Progenitor cell of endocrine pancreas (in vitro differentiated cells): ENCODE measurements at places on chromosomes 4 and X. TPM values are rescaled to one million over a fixed set of nuclear protein-coding genes. Genes with fewer than 3 reads are reported as not detected.

YY2 gene
- total RNA-seq: 2.2 and 2.3 TPM in 2 replicates

NLGN4X gene
- total RNA-seq: 43.4 and 45.0 TPM in 2 replicates

CT55 gene
- total RNA-seq: 0.40 TPM in 1 of 2 replicates, not detected in the other

MGST2 gene
- 62.5 and 66.1 TPM in 2 replicates for total RNA-seq

DNA sequence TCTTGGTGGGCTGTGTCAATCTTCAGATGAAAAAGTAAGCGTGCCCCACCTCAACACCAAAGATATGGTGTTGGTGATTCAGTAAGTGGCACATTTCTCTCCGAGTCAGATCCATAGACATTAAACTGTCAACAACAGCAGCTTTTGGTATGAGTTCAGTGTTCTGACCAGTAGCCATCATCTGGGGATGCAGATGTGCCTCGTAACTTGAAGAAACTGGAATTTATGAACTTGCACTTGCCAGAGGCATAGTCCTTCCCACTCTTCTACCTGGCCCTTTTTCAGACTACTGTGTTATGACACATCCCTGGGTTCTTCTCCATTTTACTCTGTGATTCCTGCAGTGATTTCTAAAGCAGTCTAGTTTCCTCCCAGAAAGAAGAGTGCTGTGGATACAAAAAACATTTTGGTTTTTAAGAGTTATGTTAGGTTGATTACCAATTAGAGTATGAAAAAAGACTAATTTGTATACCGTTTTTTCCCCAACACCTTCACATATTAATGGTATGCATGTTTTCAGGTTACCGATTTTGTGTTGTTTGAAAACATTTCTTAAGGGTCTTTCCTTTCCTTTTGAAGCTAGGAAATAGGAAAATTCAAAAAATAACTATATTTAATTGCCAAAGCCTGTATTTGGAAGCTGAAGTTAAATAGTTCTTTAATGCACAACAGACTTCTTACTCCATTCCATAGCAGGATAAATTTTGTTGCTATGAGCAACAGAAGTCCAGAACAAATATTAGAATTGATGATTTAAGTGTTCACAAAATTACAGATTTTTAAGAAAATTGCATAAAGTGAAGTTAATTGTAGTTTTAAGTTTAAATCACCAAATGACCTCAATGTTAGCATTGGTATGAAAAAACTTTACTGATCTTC lies 39.3 kb downstream of the NUDT6 start:
- DNase-seq: no peak

DNA sequence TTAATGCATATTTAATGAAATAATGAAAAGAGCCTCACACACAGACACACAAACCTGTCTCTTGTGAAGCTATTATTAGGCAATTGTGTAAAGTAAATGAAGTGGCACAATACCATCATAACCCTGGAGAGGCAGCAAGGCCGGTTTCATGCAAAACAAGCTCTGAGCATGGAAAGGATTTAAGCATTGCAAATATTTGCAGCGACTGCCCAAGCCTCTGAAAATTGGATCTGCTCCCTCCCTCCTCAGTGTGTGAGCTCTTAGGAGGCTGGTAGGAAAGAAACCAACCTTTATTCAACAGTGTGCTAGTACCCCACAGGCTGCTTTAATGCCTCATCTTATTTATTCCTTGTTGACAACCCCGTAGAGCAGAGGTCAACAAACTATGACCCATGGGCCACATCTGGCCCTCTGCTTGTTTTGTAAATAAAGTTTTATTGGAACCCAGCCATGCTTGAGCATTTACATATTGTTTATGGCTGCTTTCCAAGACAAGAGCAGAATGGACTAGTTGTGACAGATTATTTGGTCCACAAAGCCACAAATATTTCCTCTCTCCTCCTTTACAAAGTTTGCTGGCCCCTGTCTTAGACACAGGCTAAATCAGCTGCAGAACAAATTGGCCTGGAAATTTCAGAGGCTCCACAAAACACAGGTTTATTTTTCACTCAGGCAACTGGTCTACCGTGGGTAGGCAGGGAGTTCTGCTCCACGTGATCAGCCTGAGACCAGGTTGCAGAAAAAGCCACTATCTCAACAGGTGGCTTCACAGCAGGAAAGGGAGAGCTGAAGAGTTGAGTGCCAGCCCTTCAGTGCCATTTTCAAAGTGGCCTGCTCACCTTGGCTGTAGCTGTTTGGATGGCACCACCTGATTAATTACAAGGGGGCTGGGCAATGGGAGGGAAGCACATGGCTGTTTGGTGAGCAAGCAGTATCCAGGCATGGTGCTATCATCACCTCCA lies 16.8 kb downstream of the RS1 start:
- no peak for DNase-seq

- no peak for DNase-seq
Measured at GRCh38 chr4:176367771-176368465, 48.2 kb downstream of the SPCS3 start.

DNA sequence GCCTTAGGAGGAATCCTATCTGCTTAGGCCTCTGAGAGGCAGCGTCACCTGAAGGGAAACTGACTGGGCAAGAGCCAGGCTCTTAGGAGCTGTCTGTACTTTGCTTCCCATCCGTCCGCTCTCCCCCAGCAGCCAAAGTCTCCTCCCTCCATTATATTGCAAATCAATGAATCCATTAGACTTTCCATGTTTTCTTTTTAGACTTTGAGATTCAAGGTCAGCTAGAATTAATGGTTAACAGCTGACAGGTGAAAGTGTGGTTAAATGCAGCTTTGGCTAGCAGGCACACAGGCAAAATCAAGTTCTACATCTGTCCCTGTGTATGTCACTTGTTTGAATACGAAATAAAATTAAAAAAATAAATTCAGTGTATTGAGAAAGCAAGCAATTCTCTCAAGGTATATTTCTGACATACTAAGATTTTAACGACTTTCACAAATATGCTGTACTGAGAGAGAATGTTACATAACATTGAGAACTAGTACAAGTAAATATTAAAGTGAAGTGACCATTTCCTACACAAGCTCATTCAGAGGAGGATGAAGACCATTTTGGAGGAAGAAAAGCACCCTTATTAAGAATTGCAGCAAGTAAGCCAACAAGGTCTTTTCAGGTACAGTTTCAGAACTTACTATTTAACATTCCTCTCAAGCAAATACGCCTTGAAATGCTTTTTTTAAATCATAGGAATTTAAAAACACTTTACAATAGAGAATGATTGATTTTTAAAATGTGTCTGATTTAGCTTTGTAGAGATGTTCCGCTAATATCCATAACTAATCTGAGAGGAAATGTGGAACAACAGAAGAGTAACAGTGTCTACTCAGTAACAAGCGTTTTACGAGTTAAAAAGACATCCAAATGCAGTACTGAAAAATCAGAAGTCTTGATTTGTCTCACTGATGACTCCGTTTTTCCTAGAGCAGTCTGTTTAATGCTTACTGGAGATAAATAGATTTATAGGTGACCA lies at the start of gene F11:
TSS of gene F11 (plus strand) at position 507 of the 970 bp plus-strand sequence. CDS start 948 bp downstream, outside the sequence.
- no peak for DNase-seq

DNA sequence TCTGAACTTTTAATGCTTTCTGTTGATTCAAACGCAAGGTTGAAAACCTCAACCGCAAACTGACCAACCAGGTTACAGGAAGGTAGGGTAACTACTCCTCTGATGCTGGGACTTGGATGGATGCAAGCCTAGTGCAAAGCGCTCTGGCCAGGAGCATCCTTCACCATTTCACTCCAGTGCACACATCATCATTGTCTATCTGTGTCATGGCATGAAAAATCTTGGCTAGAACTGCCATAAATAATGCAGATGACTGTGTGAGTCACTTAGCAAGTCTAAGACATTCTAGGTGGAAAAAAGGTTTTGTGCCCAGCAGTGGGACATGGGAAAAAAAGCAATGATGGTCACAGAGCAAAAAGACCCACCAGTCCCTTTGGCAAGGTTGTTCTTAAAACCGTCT lies 10.9 kb downstream of the ADGRA3 start:
- DNase-seq: no peak

GRCh38 chr4:140710908-140711622 lies 45.1 kb downstream of the TBC1D9 start:
- no peak for DNase-seq
